GM04503 (cell line): ENCODE measurements at places on chromosomes 12 and 14.

DNA sequence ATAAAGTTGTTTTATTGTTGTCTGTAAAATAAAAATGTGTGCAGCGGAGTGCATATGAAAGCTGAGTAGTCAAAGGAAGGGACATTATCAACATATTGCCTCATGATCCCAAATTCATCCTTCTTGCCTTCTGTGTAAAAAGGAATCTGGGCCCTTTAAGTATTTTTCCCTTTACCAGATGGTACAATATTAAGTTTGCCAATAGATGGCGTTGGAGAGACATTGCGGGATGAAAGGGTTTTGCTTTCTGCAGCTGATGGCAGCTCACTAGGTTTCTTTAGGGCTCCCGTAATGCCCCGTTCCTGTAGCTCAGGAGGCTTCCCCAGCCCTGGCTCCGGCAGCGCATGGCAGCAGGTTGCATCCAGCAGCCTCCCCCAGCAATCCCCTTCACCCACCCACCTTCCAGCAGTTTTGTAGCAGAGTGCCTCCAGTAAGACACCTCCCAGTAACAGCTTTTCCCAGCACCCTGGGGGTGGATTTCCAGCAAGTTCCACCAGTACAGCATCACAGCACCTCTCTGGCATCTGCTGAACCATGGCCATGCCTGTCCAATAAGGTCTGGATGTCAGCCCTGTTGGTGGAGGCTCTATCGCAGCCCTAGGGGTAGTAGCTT lies 354.4 kb downstream of the MED13L start:
- DNase-seq, result no peak

- DNase-seq, result no peak
Observed at GRCh38 chr14:74829251-74829650, 46.7 kb downstream of the PROX2 start.

DNA sequence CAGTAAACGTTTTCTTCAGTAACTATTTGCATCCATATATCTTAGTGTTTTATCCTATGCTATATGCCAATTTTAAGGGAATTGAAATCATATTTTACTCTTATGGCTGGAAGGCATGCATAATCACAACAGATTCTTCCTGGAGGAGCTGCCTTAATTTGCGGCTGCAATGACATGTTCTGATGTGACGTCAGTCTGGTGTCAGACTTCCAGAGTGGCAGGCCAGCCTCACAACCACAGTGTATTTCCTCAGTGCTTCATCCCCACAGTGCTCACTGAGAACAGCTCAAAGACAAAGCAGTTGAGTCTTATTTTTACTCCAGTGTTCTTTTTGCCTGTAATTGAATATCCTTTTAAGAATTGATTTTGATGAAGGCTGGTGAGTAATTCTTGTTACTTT lies 107.1 kb downstream of the PLEKHA5 start:
- DNase-seq, result no peak

DNA sequence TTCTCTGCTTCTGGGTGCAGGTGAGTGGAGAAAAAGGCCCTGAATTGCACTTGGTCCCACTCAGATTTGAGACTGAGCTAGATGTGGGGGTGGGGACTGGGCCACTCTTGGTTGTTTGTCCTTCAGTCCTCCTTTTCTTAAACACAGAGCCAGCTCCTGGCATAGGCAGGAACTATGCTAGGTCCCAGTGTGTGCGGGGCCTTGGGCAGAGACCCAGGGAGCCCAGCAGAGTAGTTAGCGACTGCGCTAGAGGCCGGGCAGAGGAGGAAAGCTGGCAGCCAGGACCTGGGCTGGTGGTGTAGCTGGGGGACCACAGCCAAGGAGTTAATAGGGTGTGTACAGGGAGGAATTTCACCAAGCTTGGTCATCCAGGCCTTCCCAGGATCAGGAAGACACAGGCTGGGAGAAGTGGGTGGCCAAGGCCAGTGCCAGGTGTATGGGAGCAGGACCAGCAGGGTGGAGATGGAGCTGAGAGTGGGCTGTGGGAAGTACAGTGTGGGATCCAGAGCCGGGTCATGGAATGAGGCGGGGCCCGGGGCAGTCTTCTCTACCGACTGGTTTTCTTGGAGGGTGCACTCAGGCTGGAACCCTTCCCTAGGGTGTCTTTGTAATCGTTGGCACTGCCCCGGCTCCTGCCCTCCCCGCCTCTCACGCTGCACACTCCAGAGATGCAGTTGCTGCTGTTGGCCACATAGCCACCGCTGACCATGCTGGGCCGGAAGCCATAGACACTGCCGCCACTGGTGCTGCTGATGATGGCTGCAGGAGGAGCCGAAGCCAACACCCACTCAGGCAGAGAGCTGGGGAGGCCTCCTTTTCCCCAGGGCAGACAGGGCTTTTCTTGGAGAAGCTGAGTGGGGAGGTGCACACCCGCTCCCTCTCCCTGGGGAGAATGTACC lies 8.7 kb downstream of the KRT71 start:
- DNase-seq, result no peak

DNA sequence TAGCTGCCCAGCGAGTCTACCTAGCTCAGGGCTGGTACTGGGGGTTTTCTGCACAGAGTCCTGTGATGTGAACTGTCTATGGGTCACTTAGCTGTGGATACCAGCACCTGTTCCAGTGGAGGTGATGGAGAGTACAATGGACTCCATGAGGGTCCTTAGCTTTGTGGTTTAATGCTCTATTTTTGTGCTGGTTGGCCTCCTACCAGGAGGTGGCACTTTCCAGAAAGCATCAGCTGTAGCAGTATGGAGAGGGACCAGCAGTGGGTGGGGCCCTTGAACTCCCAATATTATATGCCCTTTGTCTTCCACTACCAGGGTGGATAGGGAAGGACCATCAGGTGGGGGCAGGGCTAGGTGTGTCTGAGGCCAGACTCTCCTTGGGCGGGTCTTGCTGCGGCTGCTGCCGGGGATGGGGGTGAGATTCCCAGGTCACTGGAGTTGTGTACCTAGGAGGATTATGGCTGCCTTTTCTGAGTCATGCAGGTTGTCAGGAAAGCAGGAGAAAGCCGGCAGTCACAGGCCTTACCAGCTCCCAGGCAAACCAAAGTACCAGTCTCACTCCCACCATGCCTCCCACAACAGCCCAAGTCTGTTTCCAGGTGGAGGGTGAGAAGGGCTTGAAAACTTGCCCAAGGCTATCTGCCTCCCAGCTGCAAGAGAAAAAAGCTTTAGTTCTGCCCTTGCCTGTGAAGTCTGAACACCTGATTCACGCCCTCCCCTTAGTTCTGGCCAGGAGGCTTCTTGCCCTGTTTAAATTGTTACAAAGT lies 163.0 kb upstream of the NUDT4 start:
- DNase-seq, result no peak

DNA sequence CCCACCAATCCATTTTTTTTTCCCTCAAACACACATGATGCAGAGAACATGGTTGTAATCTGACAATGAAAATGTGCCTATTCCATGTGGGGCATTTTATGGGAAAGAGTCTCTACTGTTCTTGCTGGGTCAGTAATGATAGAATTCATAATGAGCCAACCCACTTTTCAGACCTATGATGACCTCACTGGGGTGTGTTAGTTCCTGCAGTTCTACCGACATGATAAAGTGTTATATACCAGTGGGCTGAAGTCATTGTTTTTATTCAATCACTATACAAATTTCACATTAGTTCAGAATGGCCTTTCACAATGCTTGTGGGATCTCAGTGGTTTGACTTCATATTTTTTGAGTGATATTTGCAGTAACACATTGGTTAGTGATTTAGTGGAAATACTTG lies 47.5 kb downstream of the PPFIBP1 start:
- peak; percentile 75 for DNase-seq

- DNase-seq, result no peak
Observed at GRCh38 chr12:132503618-132504204, 13.8 kb downstream of the FBRSL1 start.

GRCh38 chr12:76462668-76463224 lies 96.8 kb downstream of the OSBPL8 start:
- no peak for DNase-seq

- no peak for DNase-seq
Observed at GRCh38 chr12:8081251-8081920, 688 bp upstream of the NECAP1 start.
